Kidney epithelial cell (primary cell): ENCODE measurements at places on chromosomes 5 and 9.

DNA sequence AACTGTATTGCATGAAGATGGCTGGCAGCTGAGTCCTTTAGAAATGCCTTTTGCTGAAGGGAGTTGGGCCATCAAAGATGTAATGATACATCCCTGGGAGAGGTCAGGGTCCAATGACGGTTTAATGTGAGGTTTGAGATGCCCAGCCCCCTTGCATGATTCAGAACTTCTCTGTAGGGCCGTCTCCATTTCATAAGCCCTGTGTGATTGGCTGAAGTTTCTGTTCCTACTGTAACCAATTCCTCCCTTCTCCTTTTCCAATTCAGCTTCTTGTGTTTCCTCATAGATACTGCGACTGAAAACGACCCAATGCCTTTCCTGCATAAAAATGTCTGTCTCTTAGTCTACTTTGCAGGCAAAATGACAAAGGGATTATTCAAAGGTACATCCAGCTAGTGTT, 47.9 kb upstream of the ST8SIA4 start:
- no peak for DNase-seq

DNA sequence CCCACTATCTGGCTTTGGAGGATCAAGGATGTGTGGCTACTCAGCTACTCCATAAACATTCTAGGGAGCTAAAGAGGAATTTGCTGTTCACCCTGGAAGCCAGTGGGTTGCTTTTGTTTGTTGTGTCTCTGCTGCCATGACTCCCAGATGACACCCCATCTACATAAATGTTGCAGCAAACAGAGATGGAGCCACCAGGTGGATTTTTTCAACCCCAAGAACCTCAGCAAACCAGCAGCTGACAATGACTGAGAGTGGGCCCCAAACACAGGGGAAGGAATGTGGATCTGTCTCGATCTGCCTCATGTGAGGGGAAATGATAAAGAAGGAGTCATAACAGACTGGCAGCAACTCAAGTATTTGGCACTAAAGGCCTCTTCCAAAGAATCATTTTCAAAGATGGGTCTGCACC, 132.7 kb upstream of the TNC start:
- DNase-seq: peak; percentile 61

- no peak for DNase-seq
These were observed 9.4 kb downstream of the GADD45G start for GRCh38 chr9:89613912-89614892.

DNA sequence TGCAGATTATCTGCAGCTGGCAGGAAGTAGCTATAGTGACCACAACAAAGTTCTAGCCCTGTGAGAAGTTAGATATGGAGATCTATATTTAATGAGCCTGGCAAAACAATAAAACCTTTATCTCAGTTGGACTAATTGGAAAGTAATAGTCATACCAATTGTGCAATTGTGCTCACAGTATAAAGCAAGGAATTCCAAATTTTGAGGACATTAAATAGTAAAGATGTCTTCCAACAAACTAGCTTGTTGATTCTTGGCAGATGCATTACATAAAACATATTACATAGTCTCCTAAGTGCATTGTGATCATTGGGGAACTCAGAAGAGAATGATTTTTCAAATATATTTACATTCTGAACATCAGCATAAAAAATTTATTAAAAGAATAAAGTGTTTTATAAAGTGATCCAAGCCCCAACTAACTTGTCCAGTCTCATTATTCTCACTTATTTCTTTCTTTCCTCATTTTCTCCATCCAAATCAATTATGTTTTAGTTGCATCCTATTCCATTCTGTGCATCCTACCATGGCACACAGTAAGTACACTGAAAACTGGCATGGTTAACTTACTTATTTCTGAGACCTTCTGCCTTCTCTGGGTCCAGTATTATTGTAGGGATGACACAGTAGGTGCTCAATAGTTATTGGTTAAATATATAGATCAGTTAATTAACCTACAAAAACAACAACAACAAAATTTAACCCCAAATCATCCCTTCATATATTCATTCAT, 977.2 kb upstream of the NUDT12 start:
- DNase-seq: no peak

DNA sequence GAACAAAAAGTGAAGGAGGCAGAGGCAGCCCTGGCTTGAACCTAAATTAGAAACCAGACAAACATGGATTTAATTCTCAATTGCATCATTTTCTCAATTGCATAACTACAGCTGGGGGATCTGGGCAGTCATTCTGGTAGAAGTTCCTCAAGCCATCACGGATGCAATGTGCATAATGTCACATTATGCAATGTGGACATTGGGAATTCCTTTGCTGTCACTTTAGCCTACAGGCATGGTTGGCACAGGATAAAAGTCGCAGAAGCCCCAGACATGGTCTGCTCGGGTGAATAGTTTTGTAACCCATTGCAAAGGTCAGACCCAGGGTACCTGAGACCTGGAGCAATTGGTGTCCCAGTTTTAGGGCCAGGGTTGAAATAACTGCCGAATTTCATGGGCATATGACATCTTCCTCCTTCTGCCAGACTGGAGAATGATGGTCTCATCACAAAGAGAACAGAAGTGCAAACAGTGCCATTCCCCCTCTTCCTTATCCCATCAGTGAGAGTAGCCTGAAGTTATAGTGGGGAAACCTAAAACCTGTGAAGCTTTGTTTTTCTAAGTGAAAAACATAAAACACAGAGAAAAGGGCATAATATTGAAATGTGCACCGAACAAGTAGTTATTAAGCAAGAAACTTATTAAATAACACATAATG, 290.8 kb downstream of the MSX2 start:
- DNase-seq: no peak

DNA sequence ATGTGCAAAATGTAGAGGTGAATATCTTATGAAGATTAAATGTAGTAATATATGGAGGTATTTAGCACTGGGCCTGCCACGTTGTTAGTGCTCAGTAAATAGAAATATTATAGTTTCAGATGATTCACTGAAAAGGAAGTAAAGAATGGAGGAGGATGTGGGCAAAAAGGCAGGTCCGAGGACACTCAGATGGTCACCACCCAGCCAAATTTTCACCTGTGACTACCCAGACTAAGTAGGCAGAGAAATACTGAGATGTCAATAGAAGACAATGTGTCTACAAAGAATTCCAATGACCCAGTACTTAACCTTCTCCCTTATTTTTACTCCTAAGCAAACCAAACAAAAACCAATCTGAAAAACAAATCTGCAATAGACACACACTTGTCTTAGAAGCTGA, 70.3 kb upstream of the ATP10B start:
- DNase-seq: no peak

- DNase-seq: no peak
These were observed 101.8 kb downstream of the SPRY4 start for GRCh38 chr5:142222866-142223558.

GRCh38 chr9:119156354-119156753, 212.9 kb downstream of the BRINP1 start:
- no peak for DNase-seq

GRCh38 chr5:176675676-176676360, 28.5 kb downstream of the TSPAN17 start:
- no peak for DNase-seq

GRCh38 chr5:110768138-110768860, 29.5 kb downstream of the SLC25A46 start:
- no peak for DNase-seq

DNA sequence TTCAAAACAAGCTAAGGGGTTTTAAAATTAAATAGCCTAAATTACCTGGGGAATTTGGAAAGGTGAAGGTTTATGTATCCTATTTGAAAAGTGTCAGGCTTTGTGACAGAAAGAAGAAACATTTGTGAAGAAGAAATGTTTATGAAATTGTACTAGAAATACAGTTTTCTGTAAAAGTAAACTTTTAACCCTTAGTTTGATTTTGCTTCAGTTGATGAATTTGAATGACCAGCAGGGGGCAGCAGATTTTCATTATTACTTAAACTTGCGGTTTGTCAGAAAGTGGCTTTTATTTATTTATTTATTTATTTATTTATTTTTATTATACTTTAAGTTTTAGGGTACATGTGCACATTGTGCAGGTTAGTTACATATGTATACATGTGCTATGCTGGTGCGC, 58.1 kb downstream of the NNT start:
- no peak for DNase-seq

- DNase-seq: no peak
These were observed 9.0 kb upstream of the OR1N1 start for GRCh38 chr9:122536134-122536533.

GRCh38 chr9:8693464-8693863, 893.9 kb upstream of the DMAC1 start:
- DNase-seq: no peak

- no peak for DNase-seq
These were observed 4.3 kb downstream of the SHC3 start for GRCh38 chr9:89174291-89174690.

GRCh38 chr9:134986957-134987356, 69.2 kb upstream of the FCN1 start:
- DNase-seq: no peak

GRCh38 chr9:126514037-126514821, 99.5 kb upstream of the LMX1B start:
- DNase-seq: no peak

DNA sequence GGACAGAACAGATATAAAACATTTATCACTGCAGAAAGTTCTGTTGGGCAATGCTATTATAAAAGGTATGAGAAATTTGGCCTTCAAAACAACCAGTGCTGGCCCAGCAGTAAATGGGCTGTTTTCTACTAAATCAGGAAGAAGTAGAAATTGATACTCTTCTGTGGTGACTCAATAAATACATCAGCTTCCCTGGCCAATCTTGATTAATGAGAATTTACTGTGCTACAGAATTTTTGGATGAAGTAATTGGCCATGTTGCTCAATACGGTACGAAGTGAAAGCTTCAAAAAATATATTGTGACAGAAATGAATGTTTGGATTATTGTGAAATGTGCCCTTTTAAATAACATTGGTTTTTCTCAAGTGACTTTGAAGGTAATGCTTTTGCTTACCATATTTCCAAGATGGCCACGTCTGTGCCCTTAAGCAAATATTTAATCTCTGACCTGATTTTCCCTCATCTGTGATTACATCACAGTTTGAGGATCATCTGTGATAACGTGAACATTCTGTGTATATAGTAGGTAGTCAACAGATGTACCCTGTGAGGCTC, 4.2 kb downstream of the DNAJA1 start:
- no peak for DNase-seq

DNA sequence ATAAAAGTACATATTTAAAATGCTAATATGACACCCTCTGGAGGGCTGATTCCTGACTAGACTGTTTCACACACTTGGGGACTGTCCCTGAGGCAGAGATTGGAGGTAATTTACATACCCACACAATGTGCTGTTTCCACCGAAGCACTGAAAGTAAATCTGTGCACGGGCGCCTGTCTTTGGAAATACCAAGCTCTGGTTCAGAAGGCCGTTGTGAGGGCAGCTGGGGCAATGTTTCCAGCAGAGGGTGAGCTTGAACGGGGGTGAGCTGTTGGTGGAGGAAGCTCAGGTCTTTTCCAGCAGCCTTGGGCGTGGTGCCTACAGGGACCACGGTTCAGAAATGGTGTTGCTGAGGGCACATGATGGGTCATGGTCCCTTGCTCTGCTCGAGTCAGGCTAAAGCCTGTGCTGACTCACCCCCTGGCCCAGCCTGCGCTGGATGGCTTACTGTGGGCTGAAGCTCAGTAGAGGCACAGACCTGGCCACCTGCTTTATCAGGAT, 25.8 kb upstream of the HMCN2 start:
- DNase-seq: peak; percentile 53

DNA sequence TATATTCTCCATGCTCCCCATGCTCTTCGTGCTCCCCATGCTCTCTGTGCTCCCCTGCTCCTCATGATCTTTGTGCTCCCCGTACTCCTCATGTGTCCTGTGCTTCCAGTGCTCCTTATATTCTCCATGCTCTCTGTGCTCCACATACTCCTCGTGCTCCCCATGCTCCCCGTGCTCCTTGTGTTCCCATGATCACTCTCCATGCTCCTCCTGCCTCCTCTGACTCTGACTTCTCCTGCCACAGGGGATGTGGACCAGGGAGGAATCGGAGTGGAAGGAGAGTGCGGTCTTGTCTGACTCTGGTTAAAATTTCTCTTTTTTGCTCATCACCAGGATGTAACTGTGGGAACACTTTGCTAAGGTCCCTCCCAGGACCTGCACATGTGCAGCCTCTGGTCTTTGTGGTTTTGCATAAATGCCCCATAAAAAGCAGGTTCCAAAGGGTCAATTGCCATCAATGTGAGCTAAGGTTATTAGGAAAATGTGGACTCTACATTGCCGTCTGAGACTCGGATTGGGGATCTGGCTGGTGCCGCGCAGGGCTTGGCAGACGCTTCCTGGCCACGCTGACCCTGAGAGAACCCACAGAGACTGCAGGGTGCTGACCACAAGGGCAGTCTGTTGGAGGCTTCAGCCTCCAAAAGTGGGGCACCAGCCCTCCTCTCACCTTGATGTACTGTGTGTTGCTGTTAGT, 52.5 kb downstream of the TRIP13 start:
- DNase-seq: no peak

DNA sequence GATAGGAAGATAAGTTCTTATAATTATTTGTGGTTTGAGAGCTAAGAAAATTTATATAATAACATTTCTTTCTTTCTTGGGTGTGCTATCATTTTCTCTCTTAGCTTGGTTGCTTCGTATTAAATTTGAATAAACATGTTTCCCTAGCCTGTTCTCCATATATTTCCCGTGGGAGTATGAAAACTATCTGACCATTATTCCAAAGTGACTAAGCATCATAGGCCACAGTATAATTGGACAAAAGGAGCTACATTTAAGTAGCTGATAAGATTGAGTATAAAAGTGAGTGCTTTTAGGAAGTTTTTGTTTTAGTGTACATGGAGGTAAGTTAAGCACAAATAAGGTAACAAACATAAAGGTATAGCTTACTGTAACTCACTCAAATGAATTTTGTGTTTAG, 8.4 kb upstream of the OSMR start:
- DNase-seq: no peak

GRCh38 chr9:120500733-120501132, 79.2 kb downstream of the CDK5RAP2 start:
- DNase-seq: no peak

- DNase-seq: no peak
These were observed 1.7 kb downstream of the FOXD1 start for GRCh38 chr5:73446631-73447529.
